ENCODE measurements at places on chromosomes 5 and 9. TPM values are rescaled to one million over a fixed set of nuclear protein-coding genes. Genes with fewer than 3 reads are reported as not detected.

INIP gene
- total RNA-seq, result 16.4 TPM

IL3 gene
- total RNA-seq, result not detected

LURAP1L gene
- 12.1 TPM for total RNA-seq

GARIN3 gene
- not detected for total RNA-seq

MLLT3 gene
- 23.3 TPM for total RNA-seq

LEAP2 gene
- 0.49 TPM for total RNA-seq

PCDHB10 gene
- total RNA-seq, result 0.21 TPM

KCNN2 gene
- not detected for total RNA-seq

RNF180 gene
- total RNA-seq, result 1.9 TPM

SLC45A2 gene
- not detected for total RNA-seq

Measured in airway epithelial cell (primary cell).